Stimulated activated CD4-positive, alpha-beta T cell treated with anti-CD3 and anti-CD28 coated beads, Interleukin-12 subunit alpha, Interleukin-12 subunit beta, amount 100 ng/mL, for 4 hours (primary cell): ENCODE measurements at places on chromosomes 7 and 10.

DNA sequence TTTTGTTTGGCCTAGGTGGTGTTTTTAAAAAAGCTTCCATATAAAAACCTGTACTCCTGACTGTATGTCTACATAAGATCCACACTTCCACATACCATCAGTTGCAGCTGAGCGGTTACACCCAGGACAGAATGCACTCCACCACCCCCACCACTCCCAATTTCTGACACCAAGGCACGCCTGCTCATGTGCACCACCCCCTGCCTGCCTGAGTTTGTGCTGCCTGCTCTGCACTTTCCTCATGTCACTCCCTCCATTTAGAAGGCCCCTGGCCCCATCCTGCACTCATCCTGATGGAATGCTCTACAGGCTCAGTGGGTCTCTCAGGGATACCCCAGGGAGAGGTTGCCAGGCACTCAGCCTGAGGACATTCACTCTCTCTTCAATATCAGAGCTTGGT is 6.5 kb downstream of the VPS41 start:
- DNase-seq, result no peak

GRCh38 chr10:130686689-130687300 is 550.6 kb downstream of the GLRX3 start:
- DNase-seq, result no peak

- DNase-seq, result no peak
Observed at GRCh38 chr10:59387951-59388670, 25.8 kb upstream of the FAM13C start.

DNA sequence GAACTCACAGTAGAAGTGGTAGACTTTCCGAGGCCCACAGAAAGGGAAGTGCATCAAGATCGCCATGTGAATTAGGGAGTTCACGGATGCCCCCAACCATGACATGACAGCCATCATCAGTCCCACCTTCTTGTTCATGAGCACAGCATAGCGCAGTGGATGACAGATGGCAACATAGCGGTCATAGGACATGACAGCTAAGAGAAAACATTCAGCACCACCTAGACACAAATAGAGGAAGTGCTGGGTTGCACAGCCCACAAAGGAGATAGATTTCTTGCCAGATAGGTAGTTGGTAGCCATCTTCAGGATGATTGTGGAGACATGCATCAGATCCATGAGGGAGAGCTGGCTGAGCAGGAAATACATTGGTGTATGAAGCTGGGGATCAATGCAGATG is 342 bp downstream of the OR2AE1 start:
- DNase-seq, result no peak

DNA sequence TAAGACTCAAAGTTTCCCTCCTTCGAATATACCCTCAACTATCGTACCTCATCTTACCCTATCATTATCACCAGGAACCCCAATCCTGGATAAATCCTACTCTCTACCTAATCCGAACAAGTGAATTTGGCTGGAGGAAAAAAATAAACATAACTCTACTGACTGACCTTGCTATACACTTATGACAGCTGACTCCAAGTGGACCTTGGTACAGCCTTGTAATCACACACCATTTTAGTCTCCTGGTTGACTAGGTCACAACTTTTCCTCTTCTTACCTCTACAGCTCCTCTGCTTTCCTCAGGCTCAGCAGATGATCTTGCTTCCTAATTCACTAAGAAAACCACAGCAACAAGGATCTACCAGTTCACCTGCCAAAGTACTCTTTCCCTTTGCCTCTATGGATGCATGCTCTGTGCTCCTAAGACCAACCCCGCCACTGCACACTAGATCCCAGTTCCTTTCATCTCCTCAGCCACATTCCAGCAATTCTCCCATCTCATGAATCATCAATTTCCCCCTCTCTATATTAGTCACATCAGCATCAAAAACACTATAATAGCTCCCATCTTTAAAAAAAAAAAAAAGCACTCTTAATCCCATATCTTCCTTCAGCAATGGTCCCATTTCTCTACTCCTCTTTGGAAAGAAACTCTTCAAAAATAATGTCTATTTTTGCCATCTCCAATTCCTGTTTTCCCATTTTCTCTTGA is 35.5 kb downstream of the COA1 start:
- no peak for DNase-seq

DNA sequence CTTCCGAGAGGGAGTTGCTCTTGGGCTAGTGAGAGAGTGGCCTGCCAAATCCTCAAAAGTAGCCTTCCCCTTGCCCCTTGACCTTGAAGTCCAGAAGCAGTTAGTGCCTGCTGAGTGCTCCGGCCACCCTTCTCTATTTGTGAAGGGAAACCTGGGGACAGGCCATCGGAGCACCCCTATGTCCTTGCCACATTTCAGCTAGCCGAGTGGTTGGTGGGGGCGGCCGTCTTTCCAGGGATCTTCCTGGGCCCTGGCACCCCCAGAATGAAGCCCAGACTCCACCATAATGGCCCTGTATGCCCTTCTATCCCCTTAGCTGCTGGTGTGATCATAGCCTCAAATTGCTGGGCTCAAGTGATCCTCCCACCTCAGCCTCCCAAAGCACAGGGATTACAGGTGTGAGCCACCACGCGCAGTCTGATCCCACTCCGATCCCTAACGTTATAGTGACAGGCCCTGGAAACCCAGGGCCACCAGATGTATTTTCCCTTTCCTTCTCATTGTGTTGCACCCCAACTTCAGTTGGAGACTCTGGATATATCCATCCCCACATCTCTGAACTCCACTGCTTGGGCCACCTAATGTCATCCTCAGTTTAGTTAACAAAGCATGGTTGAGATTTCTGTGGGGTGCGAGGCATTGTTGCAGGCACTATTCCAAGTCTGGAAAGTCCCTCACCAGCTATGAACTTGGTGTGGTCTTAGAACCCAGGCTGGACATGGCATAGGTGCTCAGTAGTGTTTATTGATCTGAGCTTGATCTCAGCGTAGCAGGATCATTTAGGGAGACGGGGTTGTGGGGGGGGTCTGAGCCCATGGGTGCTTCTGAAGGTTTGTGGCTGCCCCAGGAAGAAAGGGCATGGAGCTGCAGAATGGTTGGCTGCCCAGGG is 1.6 kb downstream of the TSPAN14 start:
- no peak for DNase-seq

DNA sequence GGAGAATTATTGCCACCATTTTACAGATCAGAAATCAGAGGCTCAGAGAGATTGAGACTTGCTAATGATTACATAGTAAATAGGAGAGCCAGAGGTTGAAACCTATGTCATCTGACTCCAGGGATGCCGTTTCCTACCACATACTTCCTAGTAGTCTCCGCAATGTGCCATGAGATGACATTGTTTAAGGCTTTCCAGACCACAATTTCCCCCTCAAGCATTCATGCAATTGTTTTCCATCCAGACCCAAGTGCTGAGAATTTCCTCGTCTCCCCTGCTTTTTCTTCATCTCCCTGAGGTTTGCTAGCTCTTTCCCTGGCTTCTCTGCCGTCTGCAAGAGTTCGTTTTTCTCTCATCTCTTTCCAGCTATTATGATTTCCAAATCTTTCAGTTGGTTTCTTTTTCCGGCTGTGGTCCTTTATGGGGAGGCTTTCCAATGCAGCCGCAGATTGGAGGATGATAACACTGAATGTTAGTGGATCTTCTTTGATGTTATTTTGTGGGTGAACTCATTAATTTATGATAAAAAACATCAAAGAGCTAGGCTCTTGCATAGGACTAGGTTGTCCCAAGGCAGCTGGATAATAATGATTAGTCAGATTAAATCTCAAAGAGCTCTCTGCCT is 6.9 kb upstream of the GOLGA7B start:
- no peak for DNase-seq

- no peak for DNase-seq
Observed at GRCh38 chr7:133540096-133540860, 287.4 kb downstream of the EXOC4 start.

- DNase-seq, result no peak
Observed at GRCh38 chr7:33901847-33902246, 3.5 kb upstream of the BMPER start.

DNA sequence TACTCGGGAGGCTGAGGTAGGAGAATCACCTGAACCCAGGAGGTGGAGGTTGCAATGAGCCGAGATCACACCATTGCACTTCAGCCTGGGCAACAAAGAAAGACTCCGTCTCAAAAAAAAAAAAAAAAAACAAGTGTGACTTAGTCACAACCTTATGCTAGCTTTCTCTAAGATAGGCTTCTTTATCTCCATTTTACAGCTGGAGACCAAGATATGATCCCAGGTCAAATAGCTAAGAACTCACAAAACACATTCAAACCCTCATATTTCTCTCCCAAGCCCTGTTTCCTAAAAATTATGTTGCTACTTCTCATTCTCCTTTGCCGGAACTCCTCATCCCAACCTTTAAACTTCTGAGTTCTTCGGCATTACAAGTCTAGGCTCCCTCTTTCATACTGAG is 13.0 kb upstream of the DHTKD1 start:
- DNase-seq, result no peak

DNA sequence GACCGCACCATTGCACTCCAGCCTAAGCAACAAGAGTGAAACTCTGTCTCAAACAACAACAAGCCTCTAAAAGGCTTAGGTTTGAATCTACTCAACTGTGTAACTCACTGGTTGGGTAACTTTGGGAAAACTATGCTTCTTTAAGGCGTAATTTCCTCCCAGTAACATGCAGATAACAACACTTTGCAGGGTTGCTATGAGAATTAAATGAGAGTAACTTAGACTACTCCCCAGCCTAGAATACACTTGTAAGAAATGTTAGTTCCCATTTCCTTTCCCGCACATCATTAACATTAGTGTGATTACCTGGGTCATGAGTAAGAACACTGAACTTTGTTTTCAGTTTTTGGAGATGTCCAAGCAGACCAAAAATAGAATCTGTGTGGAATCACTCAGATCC is 5.4 kb upstream of the MYPN start:
- no peak for DNase-seq

GRCh38 chr7:98870807-98871491 is 1.1 kb upstream of the TMEM130 start:
- no peak for DNase-seq

- no peak for DNase-seq
Observed at GRCh38 chr7:155226261-155227003, 71.2 kb upstream of the INSIG1 start.

DNA sequence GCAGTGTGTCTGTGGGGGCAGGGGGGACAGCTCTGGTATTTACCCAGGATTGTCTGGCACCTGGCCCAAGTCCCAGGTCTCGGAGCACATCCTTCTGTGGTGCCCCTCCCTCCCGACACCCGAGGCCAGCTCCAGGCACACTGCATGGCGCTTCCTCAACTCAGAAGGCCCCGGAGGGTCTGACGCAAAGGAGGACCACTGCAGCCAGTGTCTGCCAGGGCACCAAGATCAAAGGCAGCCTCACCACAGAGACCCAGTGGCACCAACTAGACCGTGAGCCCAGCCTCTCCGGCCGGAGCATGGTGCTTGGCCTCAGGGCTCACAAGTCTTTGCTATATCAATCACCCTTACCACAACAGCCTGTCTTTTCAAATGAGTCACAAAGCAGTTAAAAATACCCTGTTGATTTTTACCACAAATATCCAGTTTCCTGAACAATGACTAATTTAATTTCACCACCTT is 99.3 kb upstream of the DDC start:
- no peak for DNase-seq

DNA sequence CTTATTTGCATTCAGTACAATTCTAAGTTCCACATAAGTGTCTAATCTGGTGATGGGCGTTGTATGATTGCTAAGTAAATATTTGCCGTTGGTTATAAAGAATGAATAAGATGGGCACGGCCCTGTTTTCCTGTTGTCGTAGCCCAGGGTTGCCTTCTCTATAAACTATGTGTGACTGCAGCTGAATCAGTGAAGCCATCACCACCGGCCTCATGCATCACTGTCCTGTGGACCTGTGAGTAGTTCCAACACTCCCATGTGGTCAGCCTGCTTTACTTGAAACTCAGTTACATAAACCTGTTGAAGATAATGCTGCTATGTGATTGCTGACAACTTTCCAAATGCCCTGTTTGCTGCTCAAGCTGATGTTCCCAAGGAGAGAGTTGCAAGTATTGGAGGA is 21.6 kb upstream of the KLF6 start:
- no peak for DNase-seq

GRCh38 chr10:124657806-124658205 is 86.4 kb downstream of the FAM53B start:
- DNase-seq, result no peak

- DNase-seq, result no peak
Observed at GRCh38 chr7:28570970-28571288, 158.6 kb downstream of the CREB5 start.

DNA sequence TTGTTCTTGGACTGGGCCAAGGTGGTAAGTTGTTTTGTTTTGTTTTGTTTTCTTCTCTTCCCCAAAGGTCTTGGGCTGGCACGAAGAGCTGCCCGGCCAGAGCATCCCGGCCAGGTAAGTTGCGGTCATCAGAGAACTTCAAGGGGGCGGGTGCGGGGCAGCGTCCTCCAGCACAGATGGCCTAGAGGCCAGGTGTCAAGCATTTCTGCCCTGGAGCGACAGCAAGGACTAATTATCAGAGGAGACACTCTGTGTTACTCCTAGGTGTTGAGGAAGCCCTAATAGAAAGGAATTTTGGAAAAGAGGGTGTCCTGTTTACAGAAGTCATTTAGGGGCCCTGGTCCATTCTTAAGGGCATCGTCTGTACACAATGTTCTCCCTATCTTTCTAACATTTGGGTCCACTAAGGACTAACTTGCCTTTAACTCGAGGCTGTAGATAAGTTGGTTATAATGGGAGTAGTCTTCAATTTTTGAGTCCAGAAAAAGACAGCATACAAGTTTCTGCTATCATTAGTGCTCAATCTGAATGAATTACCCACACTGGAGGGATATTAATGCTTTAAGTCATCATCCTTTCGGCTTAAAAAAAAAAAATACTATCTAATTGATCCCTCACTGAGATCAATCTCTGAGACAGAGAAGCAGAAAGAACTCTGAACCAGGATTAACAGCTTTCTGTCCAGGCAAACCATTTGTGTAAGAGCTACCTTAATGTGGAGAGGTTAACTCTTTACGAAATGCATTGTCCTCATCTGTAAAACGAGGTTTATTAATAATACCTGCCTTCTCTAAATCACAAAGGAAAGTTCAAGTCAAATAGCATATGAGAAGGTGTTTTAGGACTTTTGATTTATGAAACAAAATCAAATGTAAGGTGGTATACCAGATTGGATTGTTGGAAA is 1.5 kb downstream of the ITGB8 start:
- DNase-seq, result no peak

DNA sequence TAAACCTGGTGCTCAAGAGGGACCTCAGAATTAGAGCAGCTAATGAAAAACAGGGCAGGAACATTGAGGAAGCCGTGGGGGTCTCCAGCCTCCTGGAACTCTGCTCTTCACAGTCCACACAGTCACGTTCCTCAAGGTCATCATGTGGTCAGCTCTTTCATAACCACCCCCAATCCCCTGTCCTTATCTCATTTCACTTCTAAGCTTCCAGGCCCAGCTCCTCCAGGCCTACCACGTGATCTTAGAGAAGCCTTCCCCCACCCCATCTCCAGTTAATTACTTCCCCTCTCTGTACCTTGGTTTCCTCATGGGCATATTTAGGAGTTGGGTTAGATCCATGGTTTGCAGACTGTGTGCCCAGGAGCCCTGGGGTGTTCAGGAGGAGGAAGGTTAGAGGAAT is 106.4 kb upstream of the TCF7L2 start:
- DNase-seq, result no peak
